Activated T-helper 17 cell treated with anti-CD3 and anti-CD28 coated beads, Interleukin-2, amount 50 U/mL, for 72 hours (primary cell): ENCODE measurements at places on chromosomes 12 and 14. TPM values are rescaled to one million over a fixed set of nuclear protein-coding genes. Genes with fewer than 3 reads are reported as not detected.

DNA sequence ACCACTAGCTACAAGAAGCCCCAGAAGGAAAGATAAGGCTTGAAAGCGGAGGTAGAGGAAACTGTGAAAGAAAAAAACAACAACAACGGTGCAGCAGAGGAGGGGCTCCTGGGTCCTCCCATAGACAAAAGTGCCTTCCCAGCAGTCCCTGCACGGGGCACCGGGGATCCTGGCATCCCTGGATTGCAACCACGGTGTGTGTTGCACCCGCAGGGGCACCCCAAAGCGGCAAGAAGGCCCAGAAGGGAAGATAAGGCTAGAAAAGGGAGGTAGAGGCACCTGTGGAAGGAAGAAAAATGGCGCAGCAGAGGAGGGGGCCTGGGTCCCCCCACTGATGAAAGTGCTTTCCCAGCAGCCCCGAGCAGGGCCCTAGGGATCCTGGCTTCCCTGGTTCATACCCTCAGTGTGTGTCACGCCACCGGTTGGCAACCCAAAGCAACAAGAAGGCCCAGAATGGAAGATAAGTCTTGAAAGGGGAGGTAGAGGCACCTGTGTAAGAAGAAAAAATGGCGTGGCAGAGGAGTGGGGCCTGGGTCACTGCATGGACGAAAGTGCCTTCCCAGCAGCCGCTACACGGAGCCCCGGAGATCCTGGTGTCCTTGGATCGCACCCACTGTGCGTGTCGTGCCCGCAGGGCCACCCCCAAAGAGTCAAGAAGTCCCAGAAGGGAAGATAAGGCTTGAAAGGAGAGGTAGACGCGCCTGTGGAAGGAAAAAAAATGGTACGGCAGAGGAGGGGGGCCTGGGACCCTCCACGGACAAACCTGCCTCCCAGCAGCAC, 281.0 kb downstream of the ALG10 start:
- no peak for ATAC-seq

DNA sequence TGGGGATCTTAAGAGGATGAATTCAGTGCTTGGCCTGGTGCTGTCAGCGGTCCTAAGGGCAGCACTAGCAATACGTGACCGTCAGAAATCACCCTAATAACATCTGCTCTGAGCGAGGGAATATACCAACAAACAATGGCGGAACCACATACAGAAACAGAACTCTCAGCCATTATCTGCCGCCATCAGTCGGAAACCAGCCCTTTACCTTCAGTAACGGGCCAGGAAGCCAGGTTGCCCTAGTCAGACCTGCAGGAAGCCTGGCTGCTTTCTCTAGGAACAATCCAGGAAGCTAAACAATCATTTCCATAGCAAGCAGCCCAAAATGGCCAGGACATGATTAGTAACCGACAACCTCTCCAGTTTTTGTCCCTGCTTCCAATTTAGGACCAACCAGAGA, 5.6 kb downstream of the CDCA4 start:
- no peak for ATAC-seq

The WNT1 gene
- total RNA-seq, result not detected

DNA sequence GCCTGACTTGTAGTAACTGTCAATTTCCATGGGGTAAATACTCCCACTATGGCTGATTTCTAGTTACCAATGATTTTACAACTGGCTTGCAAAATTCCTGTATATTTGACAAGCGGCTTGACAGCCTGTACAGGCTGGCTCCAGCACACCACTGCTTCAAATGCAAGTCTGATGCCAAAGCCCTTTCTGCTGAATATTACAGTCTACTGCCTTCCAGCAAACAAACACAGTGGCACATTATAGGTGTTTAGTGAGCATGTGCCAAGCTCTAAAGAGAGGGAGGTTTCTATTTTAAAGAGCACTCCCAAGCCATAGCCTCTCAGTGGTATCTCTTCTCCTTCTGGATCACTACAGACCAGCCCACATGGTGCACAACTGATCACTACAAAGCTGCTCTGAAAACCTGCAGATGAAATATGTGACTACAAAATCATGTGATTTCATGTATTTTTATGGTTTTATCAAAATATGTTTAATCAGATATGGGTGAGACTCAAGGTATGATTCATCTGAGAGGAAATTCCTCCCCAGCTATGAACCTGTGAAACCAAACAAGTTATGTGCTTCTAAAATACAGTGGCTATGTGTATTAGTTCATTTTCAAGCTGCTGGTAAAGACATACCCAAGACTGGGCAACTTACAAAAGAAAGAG, 101.5 kb downstream of the RPAP3 start:
- no peak for ATAC-seq

GRCh38 chr14:74938531-74939495, 15.8 kb upstream of the RPS6KL1 start:
- no peak for ATAC-seq

DNA sequence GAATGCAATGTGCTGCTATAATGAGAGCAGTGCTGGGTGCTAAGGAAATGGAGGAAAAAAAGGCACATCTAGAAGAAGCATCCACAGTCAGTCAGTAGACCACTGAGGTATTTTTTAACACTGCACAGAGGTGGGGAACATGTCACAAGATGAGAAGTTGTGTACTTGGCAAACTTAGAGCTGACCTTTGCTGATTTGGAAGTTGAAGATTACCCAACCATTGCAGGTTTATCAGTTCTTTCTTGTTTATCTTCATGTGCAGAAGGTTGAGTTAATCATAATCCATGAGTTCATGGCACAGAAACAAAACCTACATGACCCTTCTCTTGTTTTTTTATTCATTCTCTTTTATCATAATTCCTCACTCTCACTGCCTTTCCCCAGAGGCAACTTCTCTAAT, 3.2 kb upstream of the PAH start:
- no peak for ATAC-seq

The GPR33 gene
- not detected for total RNA-seq

The OR10G3 gene
- total RNA-seq, result not detected

The OR6C3 gene
- not detected for total RNA-seq

DNA sequence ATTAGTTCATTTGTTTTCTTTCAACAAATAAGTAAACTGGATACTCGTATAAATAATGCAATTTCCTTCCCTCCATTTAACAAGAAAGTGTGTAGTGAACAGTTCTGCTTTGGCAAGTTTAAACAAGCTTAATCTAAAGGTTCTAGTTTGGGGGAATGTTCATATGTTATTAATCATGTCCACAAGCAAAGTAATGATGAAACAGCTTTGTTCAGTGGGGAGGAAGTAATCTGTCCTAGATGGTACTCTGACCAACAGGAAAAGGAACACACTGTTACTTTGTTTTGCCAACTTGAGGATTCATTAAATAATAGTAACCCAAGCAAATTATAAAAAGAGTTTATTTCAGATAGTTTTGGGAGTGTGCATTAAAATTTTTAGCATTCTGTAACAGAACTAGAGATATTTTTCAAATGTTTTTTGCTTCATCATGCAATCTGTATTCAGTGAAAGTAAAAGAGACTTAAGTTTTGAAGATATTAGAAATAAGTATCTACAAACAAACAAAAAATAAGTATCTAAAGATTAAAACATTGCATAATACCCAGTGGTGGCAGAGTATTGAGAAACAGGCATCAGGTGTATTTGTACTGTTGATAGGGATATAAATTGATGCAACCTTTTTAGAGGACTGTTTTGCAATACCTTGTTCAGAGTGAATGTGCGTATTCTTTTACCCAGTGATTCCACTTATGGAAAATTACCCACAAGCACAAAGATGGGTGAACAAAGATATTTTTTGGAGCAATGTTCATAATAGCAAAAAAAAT, 61.1 kb downstream of the RAB35 start:
- ATAC-seq, result no peak

DNA sequence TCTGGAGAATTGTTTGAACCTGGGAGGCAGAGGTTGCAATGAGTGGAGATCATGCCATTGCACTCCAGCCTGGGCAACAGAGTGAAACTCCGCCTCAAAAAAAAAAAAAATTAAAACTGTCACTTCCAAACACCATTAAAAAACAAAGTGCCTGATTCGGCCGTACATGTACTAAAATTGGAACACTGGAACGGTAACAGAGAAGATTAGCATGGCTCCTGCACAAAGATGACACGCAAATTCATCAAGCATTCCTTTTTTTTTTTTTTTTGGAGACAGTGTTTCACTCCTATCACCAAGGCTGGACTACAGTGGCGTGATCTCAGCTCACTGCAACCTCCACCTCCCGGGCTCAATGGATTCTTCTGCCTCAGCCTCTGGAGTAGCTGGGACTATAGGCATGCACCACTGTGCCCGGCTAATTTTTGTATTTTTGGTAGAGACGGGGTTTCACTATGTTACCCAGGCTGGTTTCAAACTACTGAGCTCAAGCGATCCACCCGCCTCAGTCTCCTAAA, 40.2 kb upstream of the SINHCAF start:
- ATAC-seq, result no peak

DNA sequence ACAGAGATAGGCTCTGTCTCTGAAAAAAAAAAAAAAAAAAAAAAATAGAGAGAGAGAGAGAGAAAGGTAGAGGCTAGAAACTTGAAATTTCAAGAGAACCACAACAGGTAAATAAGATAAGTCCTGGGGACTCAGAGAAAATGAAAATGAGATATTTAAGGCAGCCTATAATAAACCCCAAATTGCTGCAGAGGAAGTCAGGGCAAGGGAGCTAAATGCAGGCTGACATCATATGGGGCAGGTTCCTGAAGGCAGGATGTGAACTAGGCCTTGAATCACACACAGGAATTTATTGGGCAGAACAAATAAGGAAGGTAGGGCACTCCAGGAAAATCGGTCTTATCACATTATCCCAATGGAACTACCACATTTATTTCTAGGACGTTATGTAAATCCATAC, 54.9 kb upstream of the NUDT4 start:
- ATAC-seq, result no peak

GRCh38 chr12:50103767-50104321, at the start of gene GPD1:
TSS of gene GPD1 (plus strand) at chr12:50104008. CDS start at chr12:50104051, 43 bp downstream.
- ATAC-seq, result peak; percentile 37

The RD3L gene
- not detected for total RNA-seq

GRCh38 chr12:102602521-102602920, 122.2 kb upstream of the IGF1 start:
- ATAC-seq, result no peak

- no peak for ATAC-seq
These were observed 128.1 kb downstream of the ITPR2 start for GRCh38 chr12:26704684-26705460.

The VTI1B gene
- total RNA-seq, result 68.1 TPM

GRCh38 chr12:131047789-131048610, 94.3 kb downstream of the ADGRD1 start:
- ATAC-seq, result no peak
